Urinary bladder (tissue), 4 donors: ENCODE measurements at places on chromosomes 5 and 9. TPM values are rescaled to one million over a fixed set of nuclear protein-coding genes. Genes with fewer than 3 reads are reported as not detected.

GOLGA1 gene
- 14.2 TPM for polyA plus RNA-seq

ACOT12 gene
- polyA plus RNA-seq = 0.05 TPM

ELOVL7 gene
- polyA plus RNA-seq = 3.3 TPM

PTPN3 gene
- 1.9 TPM for polyA plus RNA-seq
